ENCODE measurements at places on chromosomes 3 and 15.

- no peak for DNase-seq
Observed at GRCh38 chr3:120457827-120458226, 7.0 kb upstream of the FSTL1 start.

DNA sequence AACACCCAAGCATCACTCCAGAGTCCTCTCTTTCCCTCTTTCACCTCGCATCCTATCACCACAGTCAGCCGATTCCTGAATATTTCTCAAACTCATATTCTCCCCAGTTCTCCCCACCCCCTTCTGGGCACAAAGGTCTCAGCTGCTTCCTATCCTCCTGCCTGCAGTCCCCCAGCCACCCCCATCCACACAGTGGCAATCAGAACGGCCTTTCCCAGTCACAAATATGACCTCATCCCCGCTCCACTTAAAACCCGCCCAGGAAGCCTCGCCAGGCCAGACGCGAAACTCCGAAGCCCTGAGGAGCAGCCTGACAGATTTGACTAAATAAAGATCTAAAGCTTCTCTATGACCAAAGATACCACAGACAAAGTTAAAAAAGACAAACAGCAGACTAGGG, 49.9 kb upstream of the LINGO1 start:
- no peak for DNase-seq

- DNase-seq: no peak
Observed at GRCh38 chr3:171458864-171459136, 1.4 kb downstream of the TNIK start.

DNA sequence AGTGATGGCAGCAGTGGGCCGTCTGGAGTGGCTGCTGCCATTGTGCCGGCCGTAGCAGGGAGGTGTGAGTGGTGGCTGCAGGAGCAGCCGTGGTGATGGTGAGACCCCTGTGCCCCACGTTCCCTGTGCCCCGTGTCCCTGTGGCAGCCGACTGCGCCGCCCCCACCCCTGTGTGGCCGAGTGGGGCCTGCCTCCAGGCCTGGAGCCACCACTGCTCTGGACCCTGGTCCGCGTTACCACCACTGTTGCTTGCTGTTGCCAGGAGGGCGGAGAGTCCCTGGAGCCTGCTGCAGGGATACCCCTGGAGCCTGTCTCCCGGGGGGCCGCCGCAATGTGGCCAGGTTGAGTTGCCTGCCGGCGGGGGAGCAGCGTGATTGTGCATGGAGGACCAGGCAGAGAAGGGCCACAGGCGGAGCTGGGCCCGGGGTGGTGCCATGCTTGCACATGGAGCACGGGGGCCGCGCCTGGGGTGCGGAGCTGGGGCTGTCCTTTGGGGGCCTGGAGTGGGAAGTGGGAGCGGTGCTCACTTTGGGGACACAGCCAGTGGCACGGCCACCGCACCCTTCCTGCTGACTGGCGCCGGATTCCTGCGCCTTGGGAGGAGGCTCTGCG, 50.1 kb downstream of the SLC6A20 start:
- DNase-seq: no peak

- DNase-seq: no peak
Observed at GRCh38 chr15:67784090-67784781, 41.1 kb upstream of the SKOR1 start.

DNA sequence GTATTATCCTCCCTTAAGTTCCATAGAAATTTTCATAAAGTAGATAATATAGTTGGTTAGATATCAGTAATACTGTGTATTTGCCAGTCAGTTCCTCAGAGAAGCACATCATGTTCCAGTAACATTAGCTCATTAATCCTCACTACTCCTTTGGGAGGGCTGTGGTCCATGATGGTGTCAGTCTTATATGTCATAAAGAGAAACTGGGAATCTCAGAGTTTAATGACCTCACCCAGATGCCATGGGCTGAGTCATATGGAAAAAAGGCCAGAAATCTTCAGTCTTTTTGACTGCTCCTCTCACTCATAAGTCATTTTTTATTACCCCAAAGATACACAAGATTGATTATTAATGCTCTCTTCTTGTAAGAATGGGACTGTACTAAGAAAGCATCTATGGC, 188.6 kb downstream of the CHL1 start:
- DNase-seq: no peak

DNA sequence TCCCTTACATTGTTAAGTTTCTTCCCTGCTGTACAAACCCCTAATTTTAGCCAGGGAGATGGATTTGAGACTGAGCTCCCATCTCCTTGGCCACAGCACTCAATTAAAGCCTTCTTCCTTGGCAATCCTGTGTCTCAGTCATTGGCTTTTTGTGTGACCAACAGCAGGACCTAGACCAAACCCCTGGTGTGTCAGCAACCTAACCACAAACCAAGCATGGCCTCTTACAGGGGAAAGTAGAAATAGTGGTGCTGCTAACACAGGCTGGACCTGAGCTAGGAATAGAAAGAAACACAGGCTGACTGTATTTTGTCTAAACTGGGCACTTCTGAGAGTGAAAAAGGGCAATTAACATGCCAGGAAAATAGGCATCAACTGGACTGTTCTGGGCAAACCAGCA, 37.9 kb downstream of the PPCDC start:
- no peak for DNase-seq

GRCh38 chr15:101022876-101023275, 103.7 kb downstream of the LRRK1 start:
- no peak for DNase-seq

DNA sequence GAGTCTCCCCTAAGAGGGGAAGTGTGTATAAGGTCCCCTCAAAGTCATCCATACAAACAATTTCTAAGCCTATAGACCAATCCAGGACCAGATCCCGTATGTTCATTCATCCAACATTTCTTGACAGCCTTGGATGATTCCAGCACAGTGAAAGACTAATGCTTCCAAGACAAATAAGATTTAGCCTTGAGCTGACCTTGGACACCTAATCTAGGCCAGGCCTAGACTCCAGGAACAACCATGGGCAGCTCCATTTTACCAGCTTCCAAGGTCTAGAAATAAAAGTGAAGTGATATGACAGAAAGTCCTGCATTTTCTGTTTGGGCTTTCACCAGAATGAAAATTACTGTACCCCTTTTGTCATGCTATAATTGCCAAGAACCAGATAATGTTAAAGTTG, 67.9 kb upstream of the BCL6 start:
- no peak for DNase-seq

- DNase-seq: no peak
Observed at GRCh38 chr3:46266598-46266997, 24.3 kb downstream of the CCR3 start.

- DNase-seq: no peak
Observed at GRCh38 chr3:97636465-97636864, 128.1 kb upstream of the ARL6 start.

GRCh38 chr3:134017490-134017889, 12.2 kb downstream of the SLCO2A1 start:
- DNase-seq: no peak

DNA sequence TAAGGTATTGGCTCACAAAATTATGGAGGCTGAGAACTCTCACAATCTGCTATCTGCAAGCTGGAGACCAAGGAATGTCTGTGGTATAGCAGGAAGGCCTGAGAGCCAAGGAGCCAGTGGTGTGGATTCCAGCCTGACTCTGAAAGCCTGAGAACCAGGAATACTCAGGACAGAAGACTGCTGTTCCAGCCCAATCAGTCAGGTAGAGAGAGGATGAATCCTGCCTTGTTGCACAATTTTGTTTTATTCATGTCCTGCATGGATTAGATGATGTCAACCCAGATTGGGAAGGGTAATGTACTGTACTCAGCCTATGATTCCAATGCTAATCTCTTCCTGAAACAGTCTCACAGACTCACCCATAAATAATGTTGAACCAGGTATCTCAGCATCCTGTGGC, 312.4 kb upstream of the KCNMB2 start:
- DNase-seq: no peak

DNA sequence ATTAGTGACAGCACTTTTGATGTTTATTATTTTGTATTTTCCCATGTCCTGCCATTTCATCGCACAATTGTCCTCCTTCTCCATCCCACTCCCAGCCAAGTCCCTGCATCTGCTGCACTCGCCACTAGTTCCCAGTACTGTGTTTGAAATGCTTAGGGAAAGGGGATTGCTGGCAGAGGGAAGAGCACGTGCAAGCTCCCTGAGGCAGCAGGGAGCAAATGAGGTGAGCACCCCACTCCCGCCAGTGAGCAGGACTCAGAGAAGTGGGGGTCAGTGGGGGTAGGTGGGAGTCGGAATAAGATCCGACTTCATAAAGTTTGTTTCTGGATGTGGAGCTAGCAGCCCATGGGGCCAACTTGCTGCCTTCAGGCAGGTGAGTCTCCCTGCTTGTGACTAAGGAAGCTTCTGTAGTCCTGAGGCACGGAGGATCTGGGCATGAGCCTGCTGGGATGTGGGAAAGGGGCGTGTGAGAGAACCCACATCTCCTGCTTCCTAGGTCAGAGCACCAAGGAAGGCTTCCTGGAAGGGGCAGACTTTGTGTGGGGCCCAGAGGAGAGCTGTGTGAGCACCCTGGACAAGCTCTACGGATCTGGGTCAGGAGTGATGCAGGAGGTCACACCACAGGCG, 99.7 kb upstream of the TLE3 start:
- DNase-seq: no peak
